Adrenal gland (tissue), 19 donors: ENCODE measurements at places on chromosomes 6 and 20. TPM values are rescaled to one million over a fixed set of nuclear protein-coding genes. Genes with fewer than 3 reads are reported as not detected.

The SPATS1 gene
- total RNA-seq: not detected

The RAET1L gene
- total RNA-seq: not detected

The STX16 gene
- total RNA-seq: 35.1 TPM

The TFAP2C gene
- total RNA-seq: 0.78 TPM

DNA sequence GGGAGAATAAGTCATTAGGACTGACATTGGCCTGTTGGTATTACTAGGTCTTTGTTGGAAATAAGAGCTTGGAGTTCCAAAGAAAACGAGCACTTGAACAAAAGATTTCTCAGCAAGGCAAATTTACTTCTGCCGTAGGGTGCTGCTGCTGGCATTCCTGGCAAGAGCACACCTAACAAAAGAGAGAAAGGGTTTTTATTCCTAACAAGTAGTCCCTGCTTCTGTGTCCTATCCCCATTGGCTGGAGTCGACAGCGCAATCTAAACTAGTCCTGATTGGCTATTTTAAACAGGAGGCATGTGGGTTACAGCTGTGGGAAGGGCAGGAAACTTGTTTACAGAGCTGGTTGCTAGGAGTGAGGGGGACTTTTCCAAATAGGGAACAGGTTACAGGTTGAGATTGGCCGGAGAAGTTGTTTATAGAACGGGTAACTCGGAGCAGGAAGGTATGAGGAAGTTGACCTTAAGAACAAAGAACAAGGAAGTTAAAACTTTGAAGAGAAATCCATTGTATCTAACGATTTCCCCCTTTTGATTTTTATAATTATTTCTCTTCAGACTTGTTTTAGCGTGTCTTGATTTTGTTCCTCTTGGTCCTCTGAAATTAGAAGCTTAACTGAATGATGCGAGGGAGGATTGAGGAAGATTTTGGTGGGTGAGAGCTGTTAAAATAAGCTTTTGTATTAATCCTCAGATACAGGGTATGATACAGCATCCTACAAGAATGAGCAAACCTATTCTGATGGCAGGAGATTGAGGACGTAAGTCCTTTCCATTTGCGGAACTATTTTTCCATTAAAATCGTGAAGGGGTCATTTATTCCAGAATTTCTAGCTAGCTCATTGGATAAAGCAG, 3.4 kb upstream of the ZNFX1 start:
- H3K36me3 ChIP-seq: no peaks in the 10 kb centered on the region
- H3K27ac ChIP-seq: no peak overlapping the region
- H3K4me3 ChIP-seq: no peak overlapping the region
- H3K4me1 ChIP-seq: peaks cover 22% of the 10 kb centered on the region
- DNase-seq: no peak

GRCh38 chr6:157187182-157188083, 135.9 kb downstream of the TMEM242 start:
- peaks cover 13% of the 10 kb centered on the region for H3K4me1 ChIP-seq
- DNase-seq: no peak
- H3K36me3 ChIP-seq: no peaks in the 10 kb centered on the region
- no peak overlapping the region for H3K4me3 ChIP-seq
- no peak overlapping the region for H3K27ac ChIP-seq
- H3K27me3 ChIP-seq: no peaks in the 10 kb centered on the region

- no peak overlapping the region for H3K27ac ChIP-seq
- no peaks in the 10 kb centered on the region for H3K36me3 ChIP-seq
- DNase-seq: no peak
- H3K4me3 ChIP-seq: no peak overlapping the region
Measured at GRCh38 chr20:25103526-25103925, 21.6 kb upstream of the VSX1 start.

DNA sequence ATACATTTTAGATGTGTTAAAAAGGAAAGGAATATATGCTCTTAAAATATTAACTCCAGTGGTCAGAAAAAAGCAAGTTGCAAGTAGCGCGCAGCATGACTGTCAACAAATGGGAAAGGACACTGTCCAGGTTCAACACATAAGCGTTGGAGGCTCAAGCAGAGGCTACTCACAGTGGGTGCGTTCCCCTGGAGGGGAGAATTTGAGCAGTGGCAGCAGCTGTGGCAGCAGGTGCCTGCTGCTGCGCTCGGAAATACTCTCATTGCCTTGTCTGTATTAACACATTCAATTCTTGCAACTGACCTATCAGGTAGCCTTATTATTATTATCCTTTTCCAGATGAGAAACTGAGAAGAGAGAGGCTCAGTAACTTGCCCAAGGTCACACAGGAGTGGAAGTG, 21.9 kb upstream of the CCN6 start:
- DNase-seq: no peak
- no peaks in the 10 kb centered on the region for H3K4me1 ChIP-seq
- H3K36me3 ChIP-seq: no peaks in the 10 kb centered on the region
- no peak overlapping the region for H3K27ac ChIP-seq

DNA sequence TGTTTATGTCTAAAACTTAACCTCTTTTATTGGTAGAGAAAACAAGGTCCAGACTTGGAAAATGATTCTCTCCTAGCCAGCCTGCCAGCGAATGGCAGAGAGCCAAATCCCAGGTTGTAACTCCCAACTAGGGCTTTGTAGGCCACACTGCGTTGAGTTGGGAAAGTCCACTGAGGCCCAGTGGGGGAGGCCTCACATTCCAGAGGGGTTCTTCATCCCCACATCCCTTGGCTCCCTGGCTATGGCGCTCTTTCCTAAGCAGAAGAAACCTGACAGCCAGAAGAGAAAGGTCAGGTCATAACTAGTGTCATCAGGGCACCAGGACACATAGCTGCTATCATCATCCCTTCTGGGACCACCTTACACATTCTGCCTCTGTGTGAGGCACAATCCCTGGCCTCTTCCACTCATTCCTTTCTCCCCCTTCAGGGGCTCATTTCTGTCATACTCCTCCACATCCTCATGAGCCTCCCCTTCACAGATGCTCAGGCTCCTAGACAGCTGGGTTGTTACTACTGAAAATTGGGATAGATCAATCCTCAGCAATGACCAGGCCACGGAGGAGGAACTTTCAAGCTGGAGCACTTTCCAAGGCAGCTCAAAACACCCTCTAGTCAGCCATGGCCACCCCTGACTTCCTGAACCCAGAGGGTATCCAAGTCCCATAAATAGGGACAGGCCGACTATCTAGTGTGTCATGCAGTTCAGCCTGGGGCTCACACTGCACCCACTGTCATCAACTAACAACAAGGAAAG, 48.6 kb downstream of the TCP11 start:
- H3K27me3 ChIP-seq: no peaks in the 10 kb centered on the region
- peak overlapping the region; percentile 30 for H3K27ac ChIP-seq
- no peak overlapping the region for H3K4me3 ChIP-seq
- no peaks in the 10 kb centered on the region for H3K36me3 ChIP-seq
- DNase-seq: no peak
- peaks cover 23% of the 10 kb centered on the region for H3K4me1 ChIP-seq

GRCh38 chr6:166556336-166556735, 30.1 kb downstream of the RAMACL start:
- H3K27me3 ChIP-seq: no peaks in the 10 kb centered on the region
- H3K4me3 ChIP-seq: no peak overlapping the region
- H3K4me1 ChIP-seq: peaks cover 6% of the 10 kb centered on the region
- no peak for DNase-seq
- no peak overlapping the region for H3K27ac ChIP-seq

DNA sequence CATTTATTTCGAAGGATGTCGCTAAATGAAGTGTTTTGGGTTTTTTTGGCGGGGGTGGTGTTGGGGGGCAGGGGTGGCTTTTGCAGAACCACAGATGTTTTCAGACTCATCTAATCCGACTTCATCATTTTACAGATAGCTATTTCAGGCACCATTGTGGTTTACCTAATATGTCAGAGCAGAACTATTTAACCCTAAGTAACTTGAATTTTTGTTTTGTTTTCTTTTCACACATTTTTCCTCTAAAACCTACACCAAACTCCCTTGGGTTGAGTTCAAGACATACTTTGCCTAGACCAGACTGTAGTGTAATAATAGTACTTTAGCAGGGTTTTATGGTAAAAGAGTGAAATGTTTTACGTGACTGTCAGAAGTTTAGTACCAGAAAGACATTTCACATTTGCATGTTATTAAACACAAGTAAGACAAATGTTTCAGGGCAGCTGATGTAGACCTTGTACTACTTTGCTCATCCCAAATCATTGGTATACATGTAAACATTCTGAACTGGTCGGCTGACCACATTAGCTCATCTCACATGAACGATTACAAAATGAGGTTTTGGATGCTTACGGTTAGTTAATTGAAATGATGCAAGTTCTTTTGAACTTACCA, 37.7 kb downstream of the MAP3K4 start:
- H3K27me3 ChIP-seq: no peaks in the 10 kb centered on the region
- no peak for DNase-seq
- H3K4me1 ChIP-seq: no peaks in the 10 kb centered on the region
- H3K36me3 ChIP-seq: no peaks in the 10 kb centered on the region
- no peak overlapping the region for H3K4me3 ChIP-seq

DNA sequence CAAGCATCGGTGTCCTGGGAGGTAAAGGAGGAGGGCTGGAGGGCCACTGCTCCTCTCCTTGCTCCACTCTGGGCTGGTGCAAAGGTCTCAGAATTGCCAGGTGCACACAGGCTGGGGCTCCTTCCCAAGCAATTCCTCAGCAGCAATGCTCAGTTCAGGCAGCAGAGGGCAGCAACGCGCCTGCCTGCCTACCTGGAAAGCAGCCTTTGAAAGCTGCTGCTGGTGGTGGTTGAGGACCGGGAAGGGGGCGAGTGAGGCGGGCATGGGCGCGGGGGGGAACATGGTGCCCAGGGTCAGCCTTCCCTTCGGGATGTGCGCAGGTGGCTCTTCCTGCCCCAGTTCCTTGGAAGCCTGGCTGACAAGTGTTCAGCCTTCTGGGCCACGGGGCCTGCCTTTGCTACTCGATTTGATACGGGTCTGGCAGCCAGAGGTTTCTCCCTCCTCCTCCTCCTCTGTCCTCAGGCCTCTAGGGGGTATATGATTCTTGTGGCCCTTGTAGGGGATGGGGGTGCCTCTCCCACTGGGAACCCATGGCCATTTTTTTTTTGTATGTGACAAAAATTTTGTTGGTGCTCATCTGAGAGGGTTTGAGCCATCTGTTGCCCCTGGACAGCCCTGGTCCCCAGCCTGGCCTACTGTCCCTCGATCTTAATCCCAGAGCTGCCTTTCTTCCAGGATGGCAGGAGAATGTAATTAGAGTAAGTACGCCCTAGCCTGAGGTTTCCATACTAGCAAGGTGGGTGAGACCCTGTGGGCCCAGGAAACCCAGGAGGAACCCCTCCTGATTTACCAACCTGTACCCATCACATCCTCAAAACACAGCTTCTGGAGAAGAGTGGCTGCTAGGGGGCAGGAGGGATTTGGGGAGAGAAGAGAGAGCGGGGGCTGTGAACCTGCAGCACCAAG, 20.1 kb downstream of the MRPS18A start:
- DNase-seq: peak; percentile 81
- H3K4me3 ChIP-seq: no peak overlapping the region
- H3K4me1 ChIP-seq: peaks cover 36% of the 10 kb centered on the region
- H3K36me3 ChIP-seq: peaks cover 17% of the 10 kb centered on the region

DNA sequence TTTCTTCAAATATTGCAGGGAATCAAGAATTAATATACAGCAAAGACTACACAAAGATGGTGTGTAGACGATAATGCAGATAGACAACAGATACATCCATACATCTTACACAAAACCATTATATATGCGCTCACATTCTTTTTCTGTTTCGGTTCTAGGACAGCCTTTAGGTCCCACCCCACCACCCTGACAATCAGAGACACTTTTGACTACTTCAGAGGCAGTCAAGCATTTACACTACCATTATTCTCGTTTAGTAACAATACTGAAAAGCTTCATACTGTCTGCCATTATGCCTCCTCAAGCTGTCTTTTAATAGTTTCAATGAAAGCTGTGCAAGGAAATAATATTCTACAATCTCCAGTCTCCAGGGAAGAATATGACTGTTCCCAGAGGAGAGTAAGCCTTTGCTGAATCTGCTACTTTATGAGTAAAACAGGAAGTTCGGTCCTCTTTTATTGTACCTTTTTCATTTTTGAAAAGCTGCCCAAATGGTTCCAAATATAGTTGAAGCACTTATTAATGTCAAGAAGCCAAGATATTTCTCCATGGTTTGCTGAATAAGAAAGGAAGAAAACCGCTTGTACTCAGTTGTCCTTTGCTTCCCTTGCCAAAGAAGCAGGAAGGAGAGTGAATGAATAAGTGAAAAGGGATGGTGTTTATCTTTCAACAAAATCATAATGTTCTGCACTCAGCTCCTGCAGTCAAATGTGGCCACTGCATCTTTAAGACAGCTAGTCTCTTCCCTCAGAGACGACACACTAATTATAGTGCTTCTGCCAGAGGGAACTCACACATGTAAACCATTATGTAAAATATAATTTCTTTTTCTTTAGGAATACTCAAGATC, 468.3 kb downstream of the CDC5L start:
- H3K27me3 ChIP-seq: no peaks in the 10 kb centered on the region
- H3K4me3 ChIP-seq: no peak overlapping the region
- H3K27ac ChIP-seq: no peak overlapping the region
- H3K4me1 ChIP-seq: peaks cover 13% of the 10 kb centered on the region

GRCh38 chr6:55397986-55398385, 70.7 kb downstream of the GFRAL start:
- DNase-seq: no peak
- no peaks in the 10 kb centered on the region for H3K4me1 ChIP-seq
- H3K36me3 ChIP-seq: no peaks in the 10 kb centered on the region
- H3K27me3 ChIP-seq: no peaks in the 10 kb centered on the region
